ENCODE measurements at places on chromosomes 11 and 22. TPM values are rescaled to one million over a fixed set of nuclear protein-coding genes. Genes with fewer than 3 reads are reported as not detected.

DNA sequence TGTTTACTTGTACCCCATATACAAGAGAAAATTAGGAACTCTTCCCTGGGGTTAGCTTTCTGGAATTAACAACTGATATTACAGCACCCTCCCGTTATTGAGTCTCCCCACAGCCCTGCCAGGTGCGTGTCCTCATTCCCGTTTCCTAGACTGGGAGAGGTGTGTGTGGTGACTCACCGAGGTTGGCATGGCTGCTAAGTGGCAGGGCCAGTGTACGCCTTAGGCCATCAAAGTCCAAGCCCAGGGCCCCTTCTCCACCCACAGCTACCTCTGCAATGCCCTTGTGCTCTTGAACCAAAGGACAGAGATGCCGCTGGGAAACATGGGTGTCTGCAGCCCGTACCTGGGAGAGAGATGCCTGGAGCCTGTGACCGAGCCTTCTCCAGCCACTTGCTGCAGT lies 12.3 kb downstream of the IFT27 start:
- DNase-seq, result peak; percentile 46

- no peak for DNase-seq
Measured at GRCh38 chr11:7579361-7579791, 65.6 kb downstream of the PPFIBP2 start.

- no peak for DNase-seq
Measured at GRCh38 chr11:21710809-21711208, 482.1 kb upstream of the ANO5 start.

DNA sequence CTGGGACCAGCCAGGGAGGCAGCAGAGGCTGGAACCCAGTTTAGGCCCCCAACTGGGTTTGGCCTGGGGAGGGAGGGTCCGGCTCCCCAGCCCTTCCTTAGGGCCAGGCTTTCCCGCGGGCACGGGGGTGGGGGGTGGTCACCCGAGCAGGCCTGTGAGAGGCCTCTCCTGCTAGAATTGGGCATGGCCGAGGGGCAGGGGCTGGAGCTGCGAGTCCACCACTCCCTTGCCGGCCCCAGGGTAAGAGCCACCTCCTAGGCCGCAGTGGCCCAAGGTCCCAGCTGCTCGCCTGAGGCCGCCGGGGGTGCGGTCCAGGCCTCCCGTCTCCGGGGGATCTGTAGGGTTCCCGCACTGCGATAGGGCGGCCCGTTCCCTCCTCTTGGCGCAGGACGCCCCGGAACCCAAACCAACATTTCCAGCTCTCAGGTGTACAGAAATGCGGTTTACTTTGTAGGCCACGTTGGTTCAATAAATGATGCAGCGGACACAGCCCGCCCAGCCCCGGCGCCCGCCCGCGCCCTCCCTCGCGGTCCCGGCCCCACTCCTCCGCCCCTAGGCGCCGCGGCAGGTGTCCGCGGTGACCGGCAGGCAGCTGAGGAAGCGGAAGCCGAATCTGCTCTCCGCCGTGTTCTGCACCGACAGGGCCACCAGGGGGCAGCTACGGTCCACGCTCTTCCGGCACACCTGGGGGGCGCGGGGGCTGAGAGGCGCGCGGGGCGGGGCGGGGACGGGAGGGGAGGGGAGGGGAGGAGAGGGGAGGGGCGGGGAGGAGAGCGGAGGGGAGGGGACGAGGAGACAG lies 5.9 kb downstream of the LMNTD2 start:
- DNase-seq, result peak; percentile 88

DNA sequence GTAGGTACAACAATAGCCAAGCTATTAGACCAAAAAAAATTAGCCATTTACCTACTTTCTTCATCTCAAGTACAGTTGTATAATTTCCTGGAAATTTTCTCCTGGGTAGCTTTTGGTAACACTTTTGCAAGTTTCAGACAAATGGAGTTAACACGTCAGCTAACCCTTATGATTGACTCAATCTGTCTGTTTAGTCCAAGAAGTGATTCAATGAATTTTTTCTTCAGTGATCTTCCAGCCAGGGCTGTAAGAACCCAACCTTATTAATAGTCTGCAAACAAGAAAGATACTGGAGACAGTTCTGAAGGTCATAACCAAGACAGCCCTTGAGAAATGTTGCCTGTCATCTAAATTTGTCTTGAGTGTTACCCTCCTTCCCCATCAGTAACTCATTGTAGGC lies 30.1 kb upstream of the FIBIN start:
- no peak for DNase-seq

DNA sequence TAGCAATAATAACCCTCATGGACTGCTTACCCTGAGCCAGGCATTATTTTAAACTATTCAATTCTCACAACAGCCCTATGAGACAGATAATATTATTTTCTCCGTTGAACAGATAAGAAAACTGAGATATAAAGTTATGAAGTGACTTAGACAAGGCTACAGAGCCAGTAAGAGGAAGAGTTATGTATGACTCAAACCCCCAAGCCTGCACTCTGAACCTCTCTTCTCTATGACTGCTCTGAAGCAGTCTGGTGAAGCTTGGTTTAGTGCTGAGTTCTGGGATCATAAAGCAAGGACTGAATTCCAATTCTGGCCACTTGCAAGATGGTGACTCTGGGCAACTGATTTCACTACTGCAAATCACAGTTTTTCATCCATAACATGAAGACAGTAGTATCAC lies 34.5 kb downstream of the TNKS1BP1 start:
- no peak for DNase-seq

- no peak for DNase-seq
Measured at GRCh38 chr11:2870460-2870859, 15.1 kb downstream of the CDKN1C start.

DNA sequence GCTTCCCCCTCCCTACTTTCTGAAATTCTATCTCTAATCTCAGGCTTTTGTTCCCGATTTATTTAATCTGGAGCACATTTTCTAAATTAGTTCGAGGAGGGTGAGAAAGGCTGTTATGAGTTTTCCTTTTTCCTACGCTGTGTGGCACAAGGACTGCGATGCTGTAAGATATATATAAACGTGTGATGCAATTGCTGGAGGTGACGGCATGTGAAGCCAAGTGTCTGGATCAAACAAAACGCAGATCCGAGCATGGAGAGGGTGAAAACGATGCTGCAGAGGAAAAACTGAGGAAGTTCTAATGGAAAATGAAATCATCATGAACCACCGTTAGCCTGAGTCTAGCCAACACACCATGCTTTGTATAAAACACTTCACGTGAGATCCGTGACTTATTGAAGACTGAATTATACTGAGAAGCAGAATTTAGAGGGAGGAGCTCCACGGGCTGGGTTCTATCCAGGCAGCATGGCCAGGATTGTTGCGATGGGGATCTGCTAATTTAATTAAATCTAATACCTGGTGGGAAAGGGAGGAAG lies 4.4 kb downstream of the PKNOX2 start:
- DNase-seq, result no peak

DNA sequence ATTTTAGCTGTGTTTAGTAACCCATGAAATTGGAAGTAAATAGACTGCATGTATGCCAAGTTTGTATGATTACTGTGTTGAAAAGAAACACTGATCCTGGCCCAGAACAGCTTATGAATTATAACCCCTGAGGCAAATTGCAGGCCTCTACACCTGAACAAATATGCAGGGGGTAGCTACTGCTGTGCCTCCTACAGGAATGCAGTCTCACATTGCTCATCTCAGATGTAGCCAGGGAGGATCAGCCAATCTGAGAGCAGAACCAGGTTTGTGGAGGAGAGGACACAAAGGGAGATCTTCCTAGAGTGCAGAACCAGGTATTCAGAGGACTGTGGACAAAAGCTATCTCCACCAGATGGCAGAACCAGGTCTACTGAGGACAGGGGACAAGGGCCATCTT lies 442.2 kb upstream of the DDI1 start:
- DNase-seq, result no peak

DNA sequence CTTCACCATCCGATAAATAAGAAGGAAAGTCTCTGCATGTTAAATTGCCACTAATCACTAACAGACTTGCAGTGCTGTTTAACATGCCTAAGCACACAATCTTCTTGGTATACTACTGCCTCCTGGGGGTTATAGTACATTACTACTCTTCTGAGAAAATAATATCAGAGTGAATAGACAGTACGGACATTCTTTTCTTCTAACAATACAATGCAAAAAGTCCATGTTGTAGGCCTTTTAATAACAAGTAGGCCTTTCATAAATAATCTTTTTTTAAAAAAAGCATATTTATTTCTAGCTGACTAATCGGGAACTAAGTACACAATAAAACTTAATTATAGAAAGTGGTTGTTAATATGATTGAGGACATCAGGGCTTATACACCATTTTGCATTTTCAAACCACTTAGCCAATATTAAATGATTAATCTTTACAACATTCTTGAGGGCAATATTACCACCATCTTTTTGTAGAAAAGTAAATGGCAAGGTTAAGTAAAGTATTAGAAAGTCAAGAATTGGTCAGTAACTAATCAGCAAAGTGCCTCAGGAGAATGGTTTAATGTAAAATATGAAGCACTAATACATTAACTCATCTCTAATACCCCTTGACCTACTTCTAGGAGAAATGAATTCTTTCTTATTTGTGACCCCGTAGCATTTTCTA lies 84.7 kb downstream of the TTC28 start:
- no peak for DNase-seq

GRCh38 chr11:8739309-8739793 lies 56.8 kb downstream of the RPL27A start:
- peak; percentile 58 for DNase-seq

DNA sequence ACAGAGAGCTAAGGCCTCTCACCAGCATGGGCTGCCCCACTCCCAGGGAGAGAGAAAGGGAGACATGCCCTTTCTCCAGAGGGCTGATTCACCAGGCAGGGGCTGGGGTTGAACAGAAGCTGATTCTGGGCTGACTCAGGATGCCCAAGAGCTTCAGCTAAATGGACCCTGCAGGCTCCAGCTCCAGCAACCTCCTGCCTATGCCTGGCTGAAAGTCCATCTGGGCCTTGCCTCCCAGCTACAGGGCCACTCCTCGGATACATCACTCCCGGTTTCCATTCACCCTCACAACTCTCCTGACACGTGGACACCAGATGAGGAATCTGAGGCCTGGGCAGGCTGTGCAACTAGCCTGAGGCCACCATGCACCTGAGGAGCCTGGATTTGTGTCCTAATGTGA lies 215.5 kb downstream of the BUD13 start:
- no peak for DNase-seq

GRCh38 chr22:20433686-20434241 lies 3.9 kb downstream of the SCARF2 start:
- DNase-seq, result no peak

DNA sequence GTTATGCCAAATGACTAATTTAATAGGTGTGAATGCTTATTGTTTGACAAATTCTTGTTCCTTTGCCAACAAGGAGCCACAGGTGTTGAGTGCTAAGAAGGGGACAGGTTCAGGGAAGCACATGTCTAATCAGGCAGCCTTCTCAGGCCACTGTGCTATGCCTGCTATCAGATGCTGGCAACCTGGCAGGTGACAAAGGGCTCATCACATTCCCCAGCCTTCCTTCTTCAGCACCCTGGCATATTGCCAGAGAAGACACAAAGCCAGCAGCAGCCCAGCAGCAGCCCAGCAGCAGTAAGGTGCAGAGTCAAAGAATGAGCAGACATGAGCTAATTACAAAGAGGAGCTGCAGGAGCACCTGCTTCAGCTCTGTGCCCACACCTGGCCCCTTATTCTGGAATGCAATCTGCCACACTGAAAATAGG lies 68.2 kb downstream of the GUCY1A2 start:
- no peak for DNase-seq

GRCh38 chr22:28237112-28237511 lies 318.1 kb upstream of the PITPNB start:
- DNase-seq, result no peak

DNA sequence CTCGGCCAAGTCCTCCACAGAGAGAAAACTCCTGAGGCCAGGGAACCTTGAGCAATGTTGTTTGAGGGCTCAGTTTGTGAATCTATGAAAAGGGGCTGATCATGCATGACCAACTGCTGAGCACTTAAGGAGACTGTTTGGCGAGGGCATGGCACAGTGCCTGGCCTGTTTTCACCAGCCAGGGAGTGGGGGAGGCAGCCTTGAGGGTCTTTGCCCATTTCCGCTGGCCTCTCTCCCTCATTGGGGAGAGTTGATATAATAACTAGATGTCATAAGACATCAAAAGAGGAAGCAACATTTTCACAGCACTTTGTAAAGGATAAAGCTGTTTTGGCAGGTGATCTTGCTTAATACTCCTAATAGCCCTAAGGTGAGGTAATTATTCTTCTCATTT lies 110.6 kb downstream of the TP53I11 start:
- DNase-seq, result no peak

DNA sequence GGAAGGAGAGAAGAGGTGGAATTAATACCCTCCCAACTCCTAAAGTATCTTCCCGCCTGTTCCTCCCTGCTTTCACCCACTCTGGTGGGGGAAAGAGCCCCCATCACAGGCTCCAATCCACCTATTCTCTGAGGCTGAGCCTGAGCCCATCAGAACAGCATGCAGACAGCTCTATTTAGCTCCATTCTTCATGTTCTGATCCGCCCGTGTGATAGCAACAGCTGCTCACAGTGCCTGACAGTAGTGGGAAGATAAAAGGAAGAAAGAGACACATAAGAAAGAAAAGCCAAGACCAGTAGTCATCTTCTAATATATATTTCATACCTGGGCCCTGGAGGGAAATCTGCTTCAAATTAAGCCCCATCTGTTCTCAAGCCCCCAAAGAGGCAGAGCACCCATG lies 80.3 kb upstream of the AKIP1 start:
- no peak for DNase-seq

GRCh38 chr11:2670541-2671100 lies 29.2 kb downstream of the KCNQ1OT1 start:
- DNase-seq, result peak; percentile 51

DNA sequence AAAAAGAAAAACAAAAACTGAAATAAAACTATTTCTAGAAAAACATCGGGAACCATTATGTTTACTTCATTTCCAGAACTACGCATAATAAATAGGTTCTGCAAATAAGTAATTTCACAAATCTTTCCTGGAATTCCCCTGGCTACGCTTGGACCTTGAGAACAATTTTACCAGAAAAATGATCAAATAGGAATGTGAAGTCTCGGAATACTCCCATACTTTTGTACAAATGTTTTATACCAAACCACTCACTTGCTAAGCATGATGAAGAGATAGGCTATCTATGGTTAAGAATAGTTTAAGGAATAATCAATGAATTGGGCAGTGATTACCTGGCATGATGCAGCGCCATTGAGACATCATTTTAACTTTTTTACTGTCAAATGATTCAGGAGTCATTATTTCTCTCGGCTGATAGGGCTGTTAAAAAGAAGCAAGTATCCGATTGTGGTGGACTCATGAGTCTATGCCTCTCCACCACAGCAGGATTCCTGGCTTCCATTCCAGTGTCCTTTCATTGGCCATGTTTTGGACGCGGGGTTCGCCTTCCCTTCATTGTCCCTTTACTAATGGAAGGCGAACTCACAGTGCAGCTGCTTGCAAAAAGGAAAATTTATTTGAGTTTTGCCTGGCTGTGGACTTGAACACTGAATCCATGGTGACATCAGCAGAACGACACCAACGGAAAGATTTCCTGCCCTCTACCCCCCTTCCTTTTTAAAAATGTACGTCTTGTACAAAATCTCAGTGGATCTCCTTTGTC lies 39.9 kb upstream of the BLID start:
- DNase-seq, result no peak

Gene MUC2
- total RNA-seq, result 0.03 TPM

Gene UBQLNL
- total RNA-seq, result 0.11 TPM

Gene SIAE
- total RNA-seq, result 42.5 TPM

Gene YPEL4
- 0.59 TPM for total RNA-seq

Gene CD6
- total RNA-seq, result 0.86 TPM

Gene CEP164
- 9.9 TPM for total RNA-seq

Gene SEC14L2
- total RNA-seq, result 1.3 TPM
